ENCODE measurements at places on chromosomes 6 and 20.

DNA sequence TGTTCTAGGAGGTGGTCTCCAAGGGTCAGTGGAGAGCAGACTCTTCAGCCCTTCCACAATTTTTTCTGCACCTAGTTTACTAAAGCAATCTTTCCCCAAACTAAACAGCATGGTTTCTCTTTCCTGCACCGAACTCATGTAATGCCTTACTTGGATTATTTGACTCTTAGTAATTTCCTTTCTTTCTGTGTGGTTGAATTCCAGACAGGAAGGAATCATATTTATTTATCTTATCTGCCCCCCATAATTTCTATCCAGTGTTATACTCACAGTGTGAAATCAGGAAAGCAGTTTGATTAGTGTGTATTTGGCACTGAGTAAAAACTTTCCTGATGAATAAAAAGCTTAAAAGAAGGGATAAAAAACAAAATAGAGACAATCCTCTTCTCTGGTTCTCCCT lies 140.3 kb upstream of the STMND1 start:
- H3K4me3 ChIP-seq, result no peak overlapping the region
- peak; percentile 45 for DNase-seq
- no peaks in the 10 kb centered on the region for H3K36me3 ChIP-seq
- H3K4me1 ChIP-seq, result peaks cover 13% of the 10 kb centered on the region

DNA sequence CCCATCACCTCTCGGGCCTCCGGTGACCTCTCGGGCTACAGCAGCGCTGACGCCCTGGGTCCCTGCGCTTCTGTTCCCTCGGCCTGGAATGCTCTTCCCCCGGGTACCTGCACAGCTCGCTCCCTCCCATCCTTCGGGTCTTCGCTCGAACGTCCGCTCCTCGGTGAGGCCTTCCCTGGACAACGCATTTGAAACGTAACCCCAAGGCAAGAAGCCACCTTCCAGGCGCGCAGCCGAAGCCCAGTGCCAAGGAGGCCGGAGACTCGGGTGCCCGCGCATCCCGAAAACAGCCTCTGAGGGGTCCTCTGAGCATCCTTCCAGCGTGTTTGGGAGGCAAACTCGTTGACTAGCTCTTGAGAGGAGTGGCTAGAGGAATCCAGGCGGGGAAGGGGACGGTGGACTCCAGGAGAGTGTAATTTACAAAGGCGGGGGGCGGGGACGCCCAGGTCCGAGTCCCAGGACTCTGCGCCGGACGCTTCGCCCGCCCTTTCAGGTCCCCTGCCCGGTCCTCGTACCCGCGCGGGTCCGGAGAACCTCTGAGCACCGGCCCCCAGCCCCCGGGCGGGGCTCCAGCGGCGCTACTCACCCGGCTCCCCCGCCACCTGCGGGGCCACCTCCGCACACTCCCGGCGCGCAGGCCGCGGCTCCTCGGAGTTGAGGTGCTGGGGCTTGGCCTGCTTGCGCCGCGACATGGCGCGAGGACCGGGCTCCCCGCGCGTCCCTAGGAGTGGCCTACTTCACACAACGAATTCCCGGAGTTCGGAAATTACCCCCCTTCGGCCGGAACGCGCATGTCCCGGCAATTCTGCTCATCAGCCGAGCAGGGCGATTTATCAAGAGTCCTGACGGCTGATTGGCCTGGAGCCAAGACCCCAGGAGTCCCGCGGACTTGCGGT lies 86.8 kb downstream of the ZFP64 start:
- H3K4me1 ChIP-seq, result peaks cover 8% of the 10 kb centered on the region
- peak overlapping the region; percentile 45 for H3K4me3 ChIP-seq
- peak overlapping the region; percentile 41 for H3K27ac ChIP-seq
- H3K27me3 ChIP-seq, result peaks cover 12% of the 10 kb centered on the region
- peak; percentile 26 for DNase-seq
- H3K36me3 ChIP-seq, result no peaks in the 10 kb centered on the region

- H3K36me3 ChIP-seq, result peaks cover 32% of the 10 kb centered on the region
- no peak overlapping the region for H3K4me3 ChIP-seq
- no peak overlapping the region for H3K27ac ChIP-seq
Observed at GRCh38 chr6:7200598-7201443, 93.1 kb downstream of the RREB1 start.

GRCh38 chr6:6823568-6824224 lies 235.2 kb downstream of the LY86 start:
- no peak for DNase-seq
- H3K27ac ChIP-seq, result no peak overlapping the region
- H3K4me1 ChIP-seq, result no peaks in the 10 kb centered on the region

- DNase-seq, result no peak
- no peak overlapping the region for H3K4me3 ChIP-seq
- H3K4me1 ChIP-seq, result no peaks in the 10 kb centered on the region
- no peak overlapping the region for H3K27ac ChIP-seq
Observed at GRCh38 chr6:4153514-4153985, 18.2 kb upstream of the ECI2 start.

Measured in IMR-90 (cell line).